Left lung (tissue), 14 donors: ENCODE measurements at places on chromosomes 4 and X. TPM values are rescaled to one million over a fixed set of nuclear protein-coding genes. Genes with fewer than 3 reads are reported as not detected.

GRCh38 chrX:40169193-40170101, 71.7 kb upstream of the BCOR start:
- H3K36me3 ChIP-seq: no peaks in the 10 kb centered on the region
- peaks cover 3% of the 10 kb centered on the region for H3K4me1 ChIP-seq
- H3K27me3 ChIP-seq: peaks cover 43% of the 10 kb centered on the region
- H3K27ac ChIP-seq: no peak overlapping the region

GRCh38 chr4:72375073-72375736, 193.8 kb downstream of the ADAMTS3 start:
- H3K4me3 ChIP-seq: no peak overlapping the region
- no peaks in the 10 kb centered on the region for H3K27me3 ChIP-seq
- DNase-seq: no peak
- H3K27ac ChIP-seq: no peak overlapping the region
- H3K4me1 ChIP-seq: no peaks in the 10 kb centered on the region
- no peaks in the 10 kb centered on the region for H3K36me3 ChIP-seq

DNA sequence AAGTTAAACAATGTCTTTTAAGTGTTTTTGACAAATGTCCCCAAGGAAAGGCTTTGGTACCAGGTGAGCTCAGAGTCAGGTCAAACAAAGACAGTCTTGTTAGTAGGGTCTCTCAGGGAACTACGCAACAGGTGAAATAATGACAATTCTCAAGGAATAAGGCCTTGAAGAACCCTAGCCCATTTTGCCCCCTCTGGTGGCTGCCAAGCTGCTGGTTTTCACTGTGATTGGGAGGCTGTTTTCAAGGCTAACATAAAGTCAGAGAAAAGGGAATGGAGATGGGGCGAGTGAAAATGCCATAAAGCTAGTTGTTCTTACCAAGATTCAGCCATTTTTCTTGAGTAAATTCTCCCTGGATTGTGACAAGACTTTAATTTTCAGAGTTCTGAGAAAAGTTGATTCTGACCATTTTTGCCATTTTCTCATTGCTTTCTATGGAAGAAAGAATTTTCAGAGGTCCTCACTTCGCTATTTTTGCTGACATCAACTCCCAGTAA, 58.7 kb downstream of the RWDD4 start:
- H3K4me1 ChIP-seq: no peaks in the 10 kb centered on the region
- no peak overlapping the region for H3K4me3 ChIP-seq
- no peak overlapping the region for H3K27ac ChIP-seq
- H3K36me3 ChIP-seq: no peaks in the 10 kb centered on the region
- no peak for DNase-seq

ACE2 gene
- 2.0 TPM for total RNA-seq

ADH1A gene
- 1.0 TPM for total RNA-seq

COX7B2 gene
- not detected for total RNA-seq
